Amniotic epithelial cell (primary cell): ENCODE measurements at places on chromosomes 3 and 15.
A peak's percentile ranks its signal among the peaks of the same experiment; 100 is the strongest.

DNA sequence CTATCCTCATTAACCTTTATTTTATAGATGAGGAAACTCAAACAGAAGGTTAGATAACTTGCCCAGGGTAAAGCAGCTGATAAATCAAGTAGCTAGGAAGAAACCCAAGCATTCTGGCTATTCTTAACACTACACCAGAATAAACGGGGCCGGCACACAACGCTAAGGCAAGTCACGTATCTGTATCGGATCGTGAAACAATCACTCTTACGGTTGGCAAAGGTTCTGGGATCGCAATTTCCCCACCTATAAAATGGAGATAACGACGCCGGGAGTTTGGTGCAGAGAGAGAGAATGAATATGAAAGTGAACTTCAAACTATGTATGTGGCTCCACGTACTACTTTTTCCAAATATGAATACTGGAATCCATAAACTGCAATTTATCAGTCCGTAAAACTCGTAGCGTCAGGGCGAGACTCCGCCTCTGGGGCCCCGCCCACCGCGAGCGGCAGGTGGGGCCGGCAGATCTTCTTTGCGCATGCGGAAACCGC is 252 bp upstream of the ARMC8 start:
- DNase-seq, result no peak

GRCh38 chr15:70253461-70254156 is 155.9 kb upstream of the TLE3 start:
- no peak for DNase-seq

DNA sequence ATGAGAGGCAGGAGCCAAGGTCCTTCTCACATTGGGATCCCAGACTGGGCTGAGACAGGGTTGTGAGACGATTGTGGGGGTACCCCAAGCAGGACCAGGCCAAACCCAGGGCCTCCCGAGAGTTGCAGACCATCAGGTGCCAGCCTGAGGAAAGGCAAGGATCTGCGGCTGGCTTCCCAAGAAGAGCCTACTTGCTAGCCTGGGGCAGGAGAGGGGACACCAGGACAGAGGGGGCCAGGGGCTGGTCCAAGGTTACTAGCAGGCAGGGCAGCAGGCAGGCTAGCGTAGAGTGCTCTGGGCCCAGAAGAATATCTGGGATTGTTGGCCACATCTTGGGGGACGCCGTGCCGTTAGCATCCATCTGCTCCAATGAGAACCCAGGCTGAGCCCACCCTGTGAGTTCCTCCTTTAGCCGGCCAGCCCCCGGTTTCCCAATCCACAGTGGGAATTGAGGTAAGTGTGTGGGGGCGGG is 546 bp downstream of the CISH start:
- no peak for DNase-seq

GRCh38 chr3:40915346-40915865 is 283.9 kb upstream of the CTNNB1 start:
- DNase-seq, result no peak

GRCh38 chr3:44584646-44585501 is at the start of gene ZNF660:
TSS of gene ZNF660 (plus strand) at chr3:44584964. CDS start at chr3:44594194, 9,230 bp downstream.
- DNase-seq, result peak; percentile 77

- DNase-seq, result peak; percentile 23
These were observed 75.3 kb downstream of the TGFBR2 start for GRCh38 chr3:30681649-30682211.

DNA sequence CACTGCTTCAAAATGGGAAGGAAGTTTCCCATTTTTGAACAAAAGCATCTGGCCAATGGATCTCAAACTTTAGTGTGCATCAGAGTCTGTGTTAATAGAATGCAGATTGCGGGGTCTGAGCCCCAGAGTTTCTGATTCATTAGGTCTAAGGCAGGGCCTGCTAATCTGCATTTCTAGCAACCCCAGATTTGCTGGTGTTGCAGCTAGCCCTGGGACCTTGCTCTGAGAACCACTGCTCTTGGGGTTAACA is 30.7 kb upstream of the USP3 start:
- no peak for DNase-seq

DNA sequence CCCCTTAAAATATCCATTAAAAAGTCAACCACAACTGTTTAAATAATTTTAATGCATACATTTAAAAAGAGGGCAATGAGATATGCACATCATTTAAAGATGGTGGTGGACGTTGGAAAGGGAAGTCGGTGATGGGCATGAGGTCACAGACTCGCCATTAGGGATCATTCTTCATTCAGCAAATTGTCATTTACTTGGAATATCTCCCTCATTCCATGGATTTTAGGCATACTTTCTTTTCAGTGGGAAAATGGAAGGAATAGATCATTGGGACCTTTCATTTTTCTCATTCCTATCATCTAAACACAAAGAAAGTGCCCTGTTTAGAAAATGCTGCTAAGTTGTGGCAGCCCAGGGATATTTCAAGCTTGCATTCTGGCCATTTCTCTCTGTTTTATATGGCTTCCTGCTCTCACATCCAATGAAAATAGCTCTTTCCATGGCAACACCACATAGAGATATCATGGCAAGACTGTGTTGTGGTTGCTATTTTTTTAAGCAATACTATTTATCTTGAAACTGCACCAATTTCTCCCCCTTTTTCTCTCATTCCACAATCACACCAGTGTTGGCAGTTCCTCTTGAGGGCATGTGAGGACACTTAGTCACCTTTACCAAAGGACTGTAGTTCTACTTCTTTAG is 40.7 kb upstream of the LMCD1 start:
- no peak for DNase-seq

DNA sequence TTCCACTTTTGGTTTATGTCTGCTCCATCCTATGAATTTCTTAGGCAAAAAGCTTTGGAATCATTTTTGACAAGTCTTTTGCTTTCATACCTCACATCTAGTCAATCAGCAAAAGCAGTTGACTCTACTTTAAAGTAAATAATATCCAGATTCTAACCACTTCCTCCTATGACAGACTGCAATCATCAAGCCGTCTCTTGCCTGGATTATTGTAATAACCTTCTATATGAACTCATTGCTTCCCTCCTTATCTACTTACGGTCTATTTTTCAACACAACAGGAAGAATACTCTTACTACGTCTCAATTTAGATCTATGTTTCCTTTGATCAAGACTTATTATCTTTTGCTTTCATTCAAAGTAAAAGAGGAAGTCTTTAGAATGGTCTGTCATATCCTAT is 20.7 kb downstream of the CLDN1 start:
- peak; percentile 35 for DNase-seq

DNA sequence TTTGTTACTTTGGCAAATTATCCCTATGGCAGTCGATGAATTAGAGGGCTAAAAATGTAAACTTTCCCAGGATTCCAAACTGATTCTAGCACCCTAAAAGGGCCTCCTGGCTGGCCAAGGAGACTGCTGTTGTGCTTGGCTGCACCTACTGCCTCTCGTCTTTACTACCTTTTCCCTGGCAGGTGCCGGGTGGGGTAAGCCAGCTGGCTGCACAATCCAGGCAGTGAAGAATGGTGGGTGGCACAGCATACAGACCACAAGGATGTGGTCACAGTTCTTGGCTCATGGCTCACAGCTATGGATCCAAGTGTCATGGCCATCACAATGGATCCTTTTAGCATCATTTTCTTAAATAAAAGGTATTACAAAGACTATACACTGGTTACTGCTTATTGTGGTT is 20.7 kb upstream of the SLC25A26 start:
- no peak for DNase-seq

DNA sequence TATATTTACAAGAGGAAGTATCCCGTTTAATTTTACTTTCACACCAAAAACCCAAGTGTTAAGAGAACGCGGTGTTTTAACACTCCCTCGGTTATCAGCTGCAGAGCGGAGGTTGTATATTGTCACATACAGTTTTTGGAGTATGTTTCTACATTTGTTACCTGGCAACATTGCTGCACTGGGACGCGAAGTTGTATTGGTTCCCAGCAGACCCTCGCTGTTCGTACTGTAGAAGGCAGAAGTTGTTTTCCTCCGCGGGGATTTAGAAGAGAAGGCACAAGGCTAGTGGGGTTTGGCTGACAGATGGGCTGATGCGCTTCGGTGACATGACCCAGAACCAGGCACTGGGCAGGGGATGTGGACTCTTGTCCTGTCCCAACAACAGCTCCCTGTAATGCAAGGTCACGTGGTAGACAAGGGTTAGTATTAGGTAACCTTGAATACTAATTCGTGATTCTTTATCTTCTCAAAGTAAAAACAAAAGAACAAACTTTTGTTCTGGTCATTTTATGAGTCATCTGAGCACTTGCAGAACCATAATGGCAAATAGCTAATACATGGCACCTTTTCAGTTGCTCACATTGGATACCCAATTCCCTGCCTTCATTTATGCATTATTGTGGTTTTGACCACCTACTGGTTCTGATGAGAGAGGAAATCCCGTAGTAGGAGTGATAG is 230.4 kb upstream of the BHLHE40 start:
- no peak for DNase-seq

DNA sequence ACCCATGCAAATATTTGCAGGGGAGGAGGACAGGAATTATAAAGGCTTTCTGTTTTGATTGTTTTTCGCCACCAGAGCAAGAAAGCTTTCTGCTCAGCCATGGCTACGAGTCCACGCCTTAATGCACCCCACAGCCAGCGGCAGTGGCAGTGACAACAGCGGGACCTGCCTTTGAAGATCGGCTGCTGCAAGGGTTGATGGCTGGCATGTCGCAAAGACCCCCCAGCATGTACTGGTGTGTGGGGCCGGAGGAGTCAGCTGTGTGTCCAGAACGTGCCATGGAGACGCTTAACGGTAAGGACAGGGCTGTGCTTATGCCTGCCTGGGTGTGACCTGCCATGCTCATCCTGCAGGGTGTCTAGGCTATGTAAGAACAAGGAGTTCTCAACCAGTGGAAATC is 5.3 kb downstream of the LRRK1 start:
- DNase-seq, result no peak

GRCh38 chr3:48240000-48240963 is 622 bp upstream of the ZNF589 start:
- DNase-seq, result no peak

DNA sequence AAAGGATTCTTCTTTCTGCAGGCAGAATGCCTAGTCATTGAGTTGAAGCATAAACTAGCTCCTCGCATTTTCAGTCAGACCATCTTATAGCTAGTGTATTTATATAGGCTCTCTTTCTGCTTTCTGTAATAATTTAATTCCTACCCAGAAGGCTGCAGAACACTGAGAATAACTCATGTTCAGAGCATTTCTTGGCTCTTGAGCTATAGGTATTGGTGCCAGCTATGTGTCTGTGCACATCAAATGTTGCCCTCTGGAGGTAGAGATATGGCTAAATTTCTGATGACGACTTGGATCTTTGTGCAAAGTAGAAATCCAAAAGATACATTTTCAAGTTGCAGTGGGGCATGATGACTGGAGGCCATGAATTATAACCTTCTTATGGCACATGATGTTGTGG is 336.2 kb upstream of the TPM1 start:
- no peak for DNase-seq

DNA sequence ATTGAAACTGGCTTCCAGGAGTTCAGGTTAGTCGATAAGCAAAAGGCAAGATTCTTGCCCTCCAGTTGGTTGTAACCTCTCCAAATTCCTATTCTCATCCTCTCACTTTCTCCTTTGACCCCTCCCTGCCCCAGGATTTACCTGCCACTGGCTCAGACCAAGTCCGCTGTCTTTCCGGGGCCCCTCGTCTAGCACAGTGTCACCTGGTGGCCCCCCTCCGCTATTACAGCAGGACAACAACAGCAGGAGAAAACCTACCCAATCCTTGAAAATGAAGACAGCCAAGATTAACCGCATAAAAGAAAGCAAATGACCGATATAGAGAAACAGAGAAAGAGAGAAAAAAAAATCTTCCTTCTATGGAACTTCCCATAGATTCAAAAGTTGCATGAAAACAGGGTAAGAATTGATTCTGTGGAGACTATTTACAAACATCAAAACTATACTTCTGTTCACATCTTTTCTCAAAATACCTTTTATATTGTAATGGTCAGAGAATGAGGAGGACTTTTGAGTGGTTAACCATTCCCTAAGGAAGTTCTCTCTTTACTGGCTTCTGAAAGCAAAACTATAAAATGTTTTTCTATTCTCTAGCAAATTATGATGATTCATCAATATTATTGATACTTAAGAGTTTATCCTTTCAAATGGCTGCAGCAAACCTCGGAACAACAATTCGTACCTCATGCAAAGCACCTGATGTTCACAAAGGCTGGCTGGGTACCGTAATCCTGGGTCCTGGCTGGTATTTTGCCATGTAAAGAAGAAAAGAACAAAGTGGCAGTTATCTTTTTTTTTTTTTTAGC is 10.0 kb upstream of the ST8SIA2 start:
- no peak for DNase-seq

DNA sequence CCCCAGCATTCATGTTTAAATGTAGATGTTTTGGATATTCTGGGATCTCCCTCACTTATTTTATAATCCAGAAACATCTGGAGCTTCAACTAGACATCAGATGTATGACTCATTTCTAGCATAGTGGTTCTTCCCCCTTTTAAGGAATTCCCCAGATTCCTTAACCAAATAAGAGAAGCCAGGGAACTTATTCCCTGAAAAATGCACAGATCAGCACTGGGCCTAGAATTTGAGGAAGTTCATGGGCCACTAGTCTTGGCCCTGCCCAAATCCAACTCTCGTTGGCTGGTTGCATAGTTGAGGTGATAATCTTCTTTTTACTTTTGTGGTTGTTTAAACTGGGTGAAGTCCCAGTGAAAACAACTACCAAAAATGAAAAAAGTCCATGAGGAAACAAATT is 20.4 kb downstream of the RARRES1 start:
- DNase-seq, result peak; percentile 67

DNA sequence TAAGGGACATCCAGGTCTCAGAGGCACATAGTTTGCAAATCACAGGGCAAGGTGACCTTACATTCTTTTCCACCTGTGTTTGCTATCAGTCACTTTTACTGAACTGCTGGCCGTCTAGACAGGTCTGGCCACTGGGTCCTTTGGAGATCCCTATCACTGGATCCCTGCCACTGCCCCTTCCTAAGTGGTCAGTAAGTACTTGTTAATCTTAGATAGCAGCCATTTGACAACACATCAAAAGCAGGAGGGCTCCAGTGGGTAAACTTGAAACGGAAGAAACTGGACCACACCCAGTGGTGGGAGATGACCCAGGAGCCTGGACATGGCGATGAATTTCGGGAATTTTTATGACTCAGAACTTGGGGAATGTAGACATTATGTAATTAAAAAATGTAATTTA is 28.9 kb upstream of the RASGRP1 start:
- no peak for DNase-seq

GRCh38 chr15:88810446-88810845 is 7.2 kb downstream of the ACAN start:
- DNase-seq, result peak; percentile 26
